ENCODE measurements at places on chromosomes 5 and 9. TPM values are rescaled to one million over a fixed set of nuclear protein-coding genes. Genes with fewer than 3 reads are reported as not detected.

DNA sequence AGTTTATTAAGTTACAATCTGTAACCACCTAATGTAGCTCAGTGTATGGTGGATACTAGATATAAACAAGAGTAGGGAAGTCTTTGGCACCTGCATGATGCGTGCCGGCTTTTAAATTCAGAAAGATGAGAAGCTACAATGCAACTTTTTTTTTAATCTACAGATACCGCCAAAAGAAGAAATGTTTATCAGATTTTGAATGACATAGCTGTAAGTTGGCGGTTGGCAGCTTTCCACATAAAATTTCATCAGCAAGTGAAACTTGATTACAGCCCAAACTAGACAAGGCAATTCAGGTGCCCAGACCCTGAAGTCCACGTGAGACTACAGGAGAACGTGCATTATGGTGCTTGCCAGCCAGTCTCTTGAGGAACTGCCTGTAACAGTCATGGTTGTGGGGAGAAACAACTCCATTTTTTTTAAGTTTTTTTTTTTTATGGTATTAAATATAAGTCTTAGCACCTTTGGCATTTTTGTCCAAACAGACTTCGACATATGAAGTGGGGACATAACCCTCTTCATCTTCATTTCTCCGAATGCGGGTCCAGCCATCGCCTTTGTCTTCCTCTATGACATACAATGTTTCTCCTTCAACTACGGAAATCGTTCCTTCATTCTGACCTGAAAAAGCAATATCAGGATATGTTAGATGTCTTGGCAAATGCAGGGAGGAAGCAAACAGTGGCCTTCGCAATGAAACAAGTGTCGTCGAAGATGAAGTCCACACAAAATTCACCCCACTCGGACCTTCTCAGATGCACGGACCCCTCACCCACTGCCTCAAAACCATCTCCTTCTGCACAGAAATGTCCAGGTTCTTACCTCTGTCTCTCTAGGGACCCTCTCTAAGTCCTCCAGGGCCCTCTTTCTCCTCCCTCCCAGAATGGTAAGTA is 60.4 kb downstream of the USP20 start:
- DNase-seq = no peak
- no peak overlapping the region for H3K4me3 ChIP-seq
- H3K27me3 ChIP-seq = no peaks in the 10 kb centered on the region
- H3K36me3 ChIP-seq = no peaks in the 10 kb centered on the region
- no peak overlapping the region for H3K27ac ChIP-seq

PCDHGC4 gene
- total RNA-seq = 2.2 TPM

IRX1 gene
- not detected for total RNA-seq

DNA sequence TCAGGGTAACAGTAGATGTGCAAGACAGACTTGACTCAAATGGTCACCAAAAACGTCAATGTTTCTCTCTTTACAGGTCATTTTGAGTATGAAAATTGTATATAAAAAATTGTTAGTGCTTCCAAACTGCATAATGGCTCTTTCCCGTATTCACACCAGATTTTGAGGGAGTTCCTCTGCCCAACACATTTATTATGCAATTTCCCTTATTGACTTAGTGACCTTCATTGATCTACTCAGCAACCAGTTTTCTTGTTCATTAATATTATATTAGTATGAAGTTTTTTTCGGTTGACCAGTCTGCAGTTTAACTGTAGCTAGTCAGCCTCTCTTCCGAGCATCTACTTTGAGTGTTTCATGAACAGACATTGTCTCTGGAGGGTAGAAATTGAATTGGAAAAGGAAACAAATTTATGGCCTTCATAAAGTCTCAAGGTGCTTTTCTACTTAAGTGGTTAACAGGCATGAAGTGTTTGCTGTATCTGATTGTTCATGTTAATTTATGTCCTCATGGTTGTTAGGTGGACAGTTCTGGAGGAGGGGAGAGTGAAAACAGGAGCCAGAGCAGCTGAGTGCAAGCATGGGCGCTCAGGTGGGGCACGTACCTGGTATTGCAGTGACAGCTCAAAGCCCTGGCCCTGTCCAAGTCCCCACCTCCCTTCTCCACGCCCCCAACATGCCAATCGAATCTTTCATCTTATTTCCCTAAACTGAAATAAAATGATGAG is 240.2 kb downstream of the RFK start:
- H3K4me3 ChIP-seq = no peak overlapping the region
- peaks cover 12% of the 10 kb centered on the region for H3K4me1 ChIP-seq
- H3K27me3 ChIP-seq = no peaks in the 10 kb centered on the region

DNA sequence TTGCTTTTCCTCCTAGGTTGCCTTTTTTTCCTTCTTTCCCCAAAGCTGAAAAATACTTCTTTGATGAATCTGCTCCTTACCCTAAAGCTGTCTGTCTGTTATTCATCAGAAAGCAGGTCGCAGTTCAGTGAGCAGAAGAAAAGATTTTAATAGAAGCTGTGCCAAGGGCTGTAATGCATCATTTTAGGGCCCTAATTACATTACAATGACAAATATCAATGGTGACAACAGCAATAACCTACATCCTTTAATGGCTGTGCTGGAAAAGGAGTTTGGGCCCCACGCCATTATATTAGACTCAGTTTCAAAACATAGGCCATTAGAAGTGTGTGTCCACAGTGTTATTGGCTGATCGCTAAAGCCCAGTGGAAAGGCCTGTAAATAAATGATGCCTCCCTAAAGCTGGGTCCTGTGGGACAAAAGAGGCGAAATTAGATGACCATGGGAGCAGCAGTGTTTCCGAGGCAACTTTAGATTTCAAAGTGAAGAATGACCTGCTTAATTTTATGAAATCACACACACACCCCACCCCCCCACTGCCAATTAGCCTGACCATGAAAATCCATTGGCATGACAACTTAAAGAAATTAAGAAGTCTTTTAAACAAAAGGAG is 38.4 kb downstream of the TLE4 start:
- no peaks in the 10 kb centered on the region for H3K27me3 ChIP-seq
- H3K4me3 ChIP-seq = no peak overlapping the region

DNA sequence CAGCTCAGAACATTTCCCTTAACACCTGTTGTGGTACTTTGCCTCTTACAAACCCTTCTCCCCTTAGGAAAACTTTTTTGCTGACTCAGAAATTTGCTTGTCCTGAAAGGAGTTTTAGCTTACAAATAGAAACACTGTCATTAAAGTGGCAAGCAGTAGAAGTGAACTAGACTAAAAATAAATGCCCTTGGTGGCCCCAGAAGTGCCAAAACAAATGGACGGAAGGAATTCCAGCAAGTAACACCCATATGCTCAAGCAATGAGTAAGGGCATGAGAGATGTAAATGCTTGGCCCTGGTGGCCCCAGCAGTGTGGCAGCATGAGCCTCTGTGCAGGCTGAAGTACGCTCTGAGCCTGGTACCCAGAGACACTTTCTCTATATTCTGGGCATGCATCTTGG is 8.6 kb downstream of the VLDLR start:
- peaks cover 15% of the 10 kb centered on the region for H3K4me1 ChIP-seq
- no peak for DNase-seq
- no peak overlapping the region for H3K27ac ChIP-seq
- H3K36me3 ChIP-seq = no peaks in the 10 kb centered on the region

- H3K36me3 ChIP-seq = no peaks in the 10 kb centered on the region
- H3K4me3 ChIP-seq = no peak overlapping the region
- peaks cover 27% of the 10 kb centered on the region for H3K4me1 ChIP-seq
- no peak for DNase-seq
These were observed 148.3 kb upstream of the PIK3R1 start for GRCh38 chr5:68067291-68067690.

DNA sequence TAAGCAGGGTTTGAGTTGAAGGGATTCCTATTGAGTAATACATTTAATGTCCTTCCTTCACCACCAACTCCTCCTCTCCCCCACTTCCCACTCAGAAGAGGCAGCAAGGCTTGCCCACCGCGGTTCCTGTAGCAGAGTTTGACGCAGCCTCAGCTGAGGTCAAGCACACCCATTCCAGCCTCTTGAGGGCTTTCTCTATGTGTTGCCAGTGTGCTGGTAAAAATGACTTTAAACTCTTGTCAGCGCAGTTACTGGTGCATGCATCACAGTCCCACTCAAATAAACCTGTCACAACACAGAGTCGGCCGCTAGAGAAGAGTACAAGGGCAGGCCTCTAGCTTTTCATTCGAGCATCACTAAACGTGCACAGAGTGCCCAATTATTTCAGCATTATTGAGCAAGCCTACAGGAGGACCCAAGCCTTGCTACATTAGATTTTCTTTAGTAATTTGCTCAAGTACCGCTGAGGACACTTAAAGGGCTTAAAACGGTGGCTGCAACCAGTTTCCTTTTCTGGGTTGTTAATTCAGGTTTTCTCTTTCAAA is 79.6 kb downstream of the TLE4 start:
- no peaks in the 10 kb centered on the region for H3K36me3 ChIP-seq
- H3K4me3 ChIP-seq = no peak overlapping the region
- H3K4me1 ChIP-seq = no peaks in the 10 kb centered on the region
- no peak overlapping the region for H3K27ac ChIP-seq
- H3K27me3 ChIP-seq = no peaks in the 10 kb centered on the region
- DNase-seq = no peak

DNA sequence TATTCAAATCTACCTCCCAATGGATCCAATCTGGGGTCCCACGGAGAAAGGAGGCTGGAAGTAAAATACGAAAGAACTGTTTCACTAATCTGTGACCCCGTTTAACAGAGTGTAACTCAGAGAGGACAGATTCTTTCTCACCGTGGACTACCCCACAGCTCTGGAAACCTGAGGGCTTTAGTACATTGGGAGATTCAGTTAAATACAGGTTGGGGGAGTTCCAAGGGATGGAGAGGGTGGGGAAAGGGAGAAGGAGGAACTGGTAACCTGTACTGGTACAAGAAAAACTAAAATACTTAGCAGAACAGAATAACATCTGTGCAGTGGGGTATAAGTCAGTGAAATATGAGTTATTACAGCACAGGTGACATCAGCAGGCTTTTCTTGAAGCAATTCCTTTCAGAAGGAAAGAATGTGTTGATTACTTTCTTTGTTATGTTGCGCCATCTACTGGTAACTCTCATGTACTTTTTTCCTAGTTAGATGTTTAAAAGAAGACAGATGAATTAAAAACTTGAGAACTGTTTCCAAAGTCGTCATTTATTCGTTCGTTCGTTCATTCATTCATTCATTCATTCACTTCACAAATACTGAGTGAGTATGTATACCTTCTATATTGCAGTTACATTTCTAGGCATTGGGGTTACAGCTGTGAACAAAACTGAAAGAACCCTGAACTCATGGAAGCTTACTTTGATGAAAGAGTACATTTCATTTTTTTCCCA is 30.0 kb upstream of the STOM start:
- no peaks in the 10 kb centered on the region for H3K27me3 ChIP-seq
- H3K4me3 ChIP-seq = no peak overlapping the region
- no peak overlapping the region for H3K27ac ChIP-seq

DNA sequence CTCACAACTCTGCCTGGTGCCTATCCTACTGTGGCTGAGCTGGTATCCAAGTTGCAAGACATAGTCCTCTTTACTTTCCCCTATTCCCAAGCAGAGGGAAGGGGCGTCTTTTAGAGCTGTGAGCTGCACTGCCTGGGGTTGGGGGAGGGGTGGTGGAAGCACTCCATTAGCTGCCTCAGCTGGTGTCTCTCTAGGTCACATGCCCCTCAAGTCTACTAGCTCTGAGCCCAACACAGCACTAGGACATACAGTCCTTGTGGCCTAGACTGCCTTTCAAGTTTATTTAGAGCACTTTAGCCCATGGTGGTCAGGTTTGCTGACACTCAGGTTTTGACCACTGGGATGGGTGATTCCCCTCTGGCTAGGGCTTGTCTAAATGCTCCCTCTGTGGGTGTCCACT is 54.7 kb downstream of the SREK1 start:
- H3K4me3 ChIP-seq = no peak overlapping the region
- no peaks in the 10 kb centered on the region for H3K36me3 ChIP-seq
- H3K27ac ChIP-seq = no peak overlapping the region

DNA sequence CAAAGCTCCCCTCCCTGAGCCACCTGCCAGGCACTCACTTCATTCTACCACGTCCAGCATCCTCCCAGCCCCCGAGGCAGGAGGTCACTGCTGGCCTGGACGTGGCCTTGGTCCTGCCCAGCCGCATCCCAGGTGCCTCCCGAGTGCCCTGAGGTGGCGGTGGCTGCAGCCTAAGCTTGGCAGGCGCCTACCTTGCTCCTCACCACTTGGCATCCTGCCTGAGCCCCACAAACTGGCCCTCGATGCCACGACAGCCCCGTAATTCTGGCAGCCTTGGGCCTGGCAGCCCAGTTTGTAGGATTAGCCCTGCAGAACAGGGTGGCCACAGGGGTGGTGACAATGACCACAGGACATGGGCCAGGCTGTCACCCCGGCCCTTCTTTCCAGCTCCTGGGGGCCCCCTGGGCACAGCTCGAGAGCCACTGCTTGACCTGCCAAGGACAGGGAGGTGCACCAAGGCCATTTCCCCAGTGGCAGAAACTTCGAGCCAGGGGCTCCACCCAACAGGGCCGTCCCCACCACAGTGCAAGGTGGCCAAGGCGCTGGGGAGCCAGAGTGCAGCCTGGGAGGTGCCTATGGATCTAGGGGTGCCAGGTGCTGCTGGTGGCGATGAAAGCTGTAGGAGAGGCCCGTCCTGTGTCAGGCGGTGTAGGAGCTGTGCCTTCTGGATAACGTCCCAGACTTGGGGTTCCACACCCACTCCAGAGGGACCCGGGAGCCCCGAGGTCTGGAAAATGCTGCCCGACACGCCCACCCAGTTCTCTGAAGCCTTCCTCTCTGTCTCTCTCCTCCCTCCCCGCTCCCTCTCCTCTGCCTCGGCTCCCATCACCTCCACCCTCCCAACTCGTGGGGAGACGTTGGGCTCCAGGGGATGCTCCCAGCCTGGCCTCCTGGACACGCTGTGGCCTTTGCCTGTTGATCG is 18.4 kb downstream of the NKD2 start:
- no peak for DNase-seq
- no peak overlapping the region for H3K27ac ChIP-seq
- no peaks in the 10 kb centered on the region for H3K4me1 ChIP-seq
- H3K4me3 ChIP-seq = no peak overlapping the region

- H3K4me3 ChIP-seq = no peak overlapping the region
- H3K36me3 ChIP-seq = no peaks in the 10 kb centered on the region
- H3K4me1 ChIP-seq = peaks cover 14% of the 10 kb centered on the region
- no peak overlapping the region for H3K27ac ChIP-seq
These were observed 161.4 kb upstream of the ZNF462 start for GRCh38 chr9:106701611-106702010.

- H3K36me3 ChIP-seq = no peaks in the 10 kb centered on the region
- H3K4me1 ChIP-seq = no peaks in the 10 kb centered on the region
- no peak for DNase-seq
These were observed 816.8 kb downstream of the MTRR start for GRCh38 chr5:8685704-8686103.

DNA sequence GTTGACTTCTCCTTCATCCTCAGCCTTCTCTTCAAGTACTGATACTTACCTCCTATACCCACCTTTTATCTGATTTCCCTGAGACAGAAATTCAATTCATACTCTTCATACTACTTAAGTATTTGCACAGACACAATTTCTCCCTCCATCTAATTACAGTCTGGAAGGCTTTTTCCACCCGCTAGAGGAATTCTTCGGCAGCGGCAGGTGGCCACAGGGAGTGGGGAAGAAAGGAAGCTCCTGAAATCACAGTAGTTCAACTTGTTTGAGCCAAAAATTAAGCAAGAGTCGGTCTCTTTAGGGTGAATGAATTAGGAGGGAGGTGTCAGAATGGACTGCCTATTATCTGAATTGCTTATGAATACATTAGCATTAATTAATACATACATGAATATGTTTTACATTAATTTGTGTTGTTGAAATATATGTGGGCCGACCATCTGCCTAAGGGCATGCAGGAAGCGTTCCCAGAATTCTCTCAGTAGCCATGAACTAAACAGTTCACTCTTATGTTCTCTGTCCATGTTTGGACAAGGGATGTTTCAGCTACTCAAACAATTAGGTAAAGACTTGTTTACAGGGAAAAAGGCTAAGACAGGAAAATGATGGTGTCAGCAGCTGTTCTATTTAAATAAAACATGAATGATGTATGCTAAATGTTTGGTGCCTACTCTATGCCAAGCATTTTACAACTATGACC is 101.4 kb upstream of the SMARCA2 start:
- no peak overlapping the region for H3K4me3 ChIP-seq
- DNase-seq = no peak
- no peaks in the 10 kb centered on the region for H3K4me1 ChIP-seq

Data from Calu3 (cell line).